ENCODE measurements at places on chromosomes 3 and 15.
A peak's percentile ranks its signal among the peaks of the same experiment; 100 is the strongest.

DNA sequence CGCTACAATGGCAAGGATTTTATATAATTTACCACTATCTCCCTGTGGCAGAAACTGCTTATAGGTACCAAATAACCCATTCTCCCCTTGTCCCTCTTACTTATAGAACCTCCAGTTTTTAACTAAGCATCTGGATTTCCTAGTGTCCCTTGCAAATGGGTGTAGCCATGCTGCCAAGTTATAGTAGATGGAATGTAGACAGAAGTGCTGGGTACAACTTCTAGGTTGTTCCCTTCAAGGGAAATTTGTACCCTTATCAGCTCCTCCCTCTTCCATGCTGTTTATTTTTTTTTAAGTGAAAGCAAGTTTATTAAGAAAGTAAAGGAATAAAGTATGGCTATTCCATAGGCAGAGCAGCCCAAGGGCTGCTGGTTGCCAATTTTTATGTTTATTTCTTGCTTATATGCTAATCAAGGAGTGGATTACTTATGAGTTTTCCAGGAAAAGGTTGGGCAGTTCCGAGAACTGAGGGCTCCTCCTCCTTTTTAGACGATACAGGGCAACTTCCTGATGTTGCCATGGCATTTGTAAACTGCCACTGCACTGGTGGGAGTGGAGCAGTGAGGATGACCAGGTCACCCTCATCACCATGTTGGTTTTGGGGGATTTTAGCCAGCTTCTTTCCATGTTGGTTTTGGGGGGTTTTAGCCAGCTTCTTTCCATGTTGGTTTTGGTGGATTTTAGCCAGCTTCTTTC is 40.1 kb upstream of the TM4SF19 start:
- DNase-seq: no peak

- peak; percentile 51 for DNase-seq
These were observed 19.4 kb upstream of the IL20RB start for GRCh38 chr3:136938334-136938733.

GRCh38 chr15:89177116-89177515 is 44.3 kb downstream of the RLBP1 start:
- DNase-seq: no peak

- DNase-seq: no peak
These were observed 8.5 kb downstream of the SHOX2 start for GRCh38 chr3:158097593-158098308.

DNA sequence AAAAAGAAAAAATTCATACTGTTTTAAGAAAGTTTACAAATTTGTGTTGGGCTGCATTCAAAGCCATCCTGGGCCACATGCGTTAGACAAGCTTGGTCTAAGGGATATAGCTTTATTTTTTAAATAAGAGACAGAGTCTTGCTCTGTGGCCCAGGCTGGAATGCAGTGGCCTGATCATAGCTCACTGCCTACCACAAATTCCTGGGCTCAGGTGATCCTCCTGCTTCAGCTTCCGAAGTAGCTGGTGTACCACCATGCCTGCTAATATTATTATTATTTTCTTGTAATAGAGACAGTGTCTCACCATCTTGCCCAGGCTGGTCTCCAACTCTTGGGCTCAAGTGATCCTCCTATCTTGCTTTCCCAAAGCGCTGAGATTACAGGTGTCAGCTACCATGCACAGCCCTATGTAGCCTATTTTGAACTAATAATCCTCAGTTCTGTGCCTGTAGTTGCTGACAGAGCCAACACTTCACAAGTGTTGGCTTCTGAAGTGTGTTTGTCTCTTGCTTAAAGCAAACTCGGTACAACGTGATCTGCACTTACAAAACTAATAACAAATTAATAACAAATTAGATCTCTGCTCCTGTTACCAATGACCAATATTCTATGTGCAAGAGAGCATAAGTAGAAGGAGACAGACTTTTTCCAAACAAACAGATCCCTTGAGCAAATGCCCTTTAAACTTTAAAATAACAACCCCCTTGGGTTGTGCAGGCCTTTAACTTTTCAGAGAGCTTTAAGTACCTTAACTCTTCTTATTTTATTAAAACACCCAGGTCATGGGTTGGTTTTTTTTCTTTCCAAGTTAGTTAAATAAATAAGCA is 135.2 kb downstream of the VGLL4 start:
- no peak for DNase-seq

- no peak for DNase-seq
These were observed 111.7 kb upstream of the LINGO1 start for GRCh38 chr15:77744398-77744797.

GRCh38 chr3:17983106-17983505 is 240.7 kb upstream of the TBC1D5 start:
- DNase-seq: no peak

DNA sequence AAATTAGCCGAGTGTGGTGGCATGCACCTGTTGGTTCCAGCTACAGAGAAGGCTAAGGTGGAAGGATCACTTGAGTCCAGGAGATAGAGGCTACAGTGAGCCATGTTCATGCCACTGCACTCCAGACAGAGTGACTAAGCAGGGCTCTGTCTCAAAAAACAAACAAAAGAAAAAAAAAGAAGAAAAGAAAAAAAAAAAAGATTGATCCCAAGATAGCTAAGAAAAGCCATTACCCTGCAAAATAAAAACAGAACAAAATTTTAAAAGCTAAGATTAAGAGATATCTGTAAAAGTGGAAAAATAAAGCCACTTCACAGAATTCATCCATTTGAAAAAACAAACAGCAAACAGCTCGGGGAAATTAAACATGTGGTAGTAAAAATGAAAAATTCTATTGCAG is 23.8 kb downstream of the LRRC2 start:
- DNase-seq: no peak
